ENCODE measurements at places on chromosomes 12 and 14.

GRCh38 chr12:132477017-132477702 lies 12.8 kb upstream of the FBRSL1 start:
- DNase-seq, result no peak

DNA sequence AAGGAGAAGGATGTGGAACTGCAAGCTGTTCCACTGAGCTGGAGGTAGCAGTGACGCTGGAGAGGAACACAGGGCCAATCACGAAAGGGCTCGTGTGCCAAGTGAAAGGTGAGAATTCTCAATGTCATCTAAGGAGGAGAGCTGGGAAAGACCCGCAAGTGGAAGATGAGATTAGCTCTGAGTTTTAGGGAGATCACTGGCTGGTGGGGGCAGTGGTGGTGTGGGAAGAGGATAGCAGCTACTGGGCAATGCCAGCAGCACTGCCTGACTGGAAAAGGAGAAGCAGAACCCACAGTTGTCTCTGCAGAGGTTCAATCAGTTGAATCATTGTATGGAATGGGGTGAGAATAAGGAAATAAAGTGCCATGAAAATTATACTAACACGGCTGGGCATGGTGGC lies 27.8 kb downstream of the SLC25A47 start:
- DNase-seq, result no peak

DNA sequence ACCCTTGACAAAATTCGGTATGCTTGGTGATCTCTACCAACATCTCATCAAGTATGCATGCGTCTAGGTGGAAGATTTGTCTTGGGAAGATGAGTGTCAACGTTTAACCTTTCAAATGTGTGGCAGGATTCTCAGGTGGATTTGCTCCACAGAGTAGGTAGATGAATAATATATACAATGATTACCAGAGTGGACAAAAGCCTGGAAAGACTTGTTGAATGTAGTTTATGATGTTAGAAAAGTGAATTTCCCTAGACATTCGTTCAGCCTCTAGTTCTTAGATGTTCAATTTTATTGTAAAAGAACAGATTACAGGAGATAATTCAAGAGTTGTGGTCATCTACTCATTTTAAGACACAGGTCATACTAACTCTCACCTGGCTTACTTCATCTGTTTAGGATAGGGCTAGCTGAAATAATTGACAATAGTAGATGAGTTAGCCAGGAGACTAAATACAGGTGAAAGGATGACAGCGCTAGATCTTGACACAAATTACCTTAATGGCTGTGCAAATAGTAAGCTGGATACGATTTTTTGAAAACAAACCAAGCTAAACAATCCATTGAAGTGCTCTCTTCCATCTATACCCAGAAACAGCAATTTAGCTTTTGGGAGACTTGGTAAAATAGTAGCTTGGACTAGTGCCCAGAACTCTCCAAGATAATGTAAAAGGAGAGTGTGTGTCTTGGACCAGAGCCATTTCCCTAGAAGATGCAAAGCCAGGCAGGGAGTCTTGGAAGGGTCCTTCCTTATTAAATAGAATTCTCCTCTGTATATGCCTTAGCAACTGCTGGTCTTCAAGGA lies 168.0 kb downstream of the DACT1 start:
- no peak for DNase-seq

DNA sequence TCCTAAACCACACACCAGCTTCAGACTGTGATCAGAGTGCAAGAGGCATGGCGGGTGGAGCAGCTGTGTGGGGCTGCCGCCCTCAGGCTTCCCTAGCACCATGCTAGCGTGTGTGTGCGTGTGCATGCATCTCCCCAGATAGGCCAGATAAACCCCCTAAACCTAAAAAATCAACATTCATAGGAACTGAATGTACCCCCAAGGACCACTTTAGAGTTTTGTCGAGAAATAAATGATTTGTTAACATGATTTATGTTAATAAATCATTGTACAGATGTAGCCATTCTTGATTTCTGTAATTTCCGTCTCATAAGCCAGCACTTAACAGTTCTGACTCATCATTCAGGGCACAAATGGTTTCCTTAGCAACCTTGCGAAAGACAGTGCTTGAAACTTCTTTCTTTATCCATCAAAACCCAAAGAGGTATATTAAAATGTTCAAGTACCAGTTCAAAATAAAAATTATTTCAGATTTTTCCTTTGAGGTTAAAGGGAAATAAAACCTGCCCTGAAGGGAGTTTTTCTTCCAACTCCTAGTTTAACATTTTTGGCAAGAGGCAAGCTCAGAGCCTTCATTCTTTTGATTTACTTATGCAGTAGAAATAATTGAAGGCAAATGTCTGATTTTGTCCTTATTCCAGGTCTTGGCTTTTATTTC lies 206.2 kb upstream of the RGS6 start:
- DNase-seq, result no peak

DNA sequence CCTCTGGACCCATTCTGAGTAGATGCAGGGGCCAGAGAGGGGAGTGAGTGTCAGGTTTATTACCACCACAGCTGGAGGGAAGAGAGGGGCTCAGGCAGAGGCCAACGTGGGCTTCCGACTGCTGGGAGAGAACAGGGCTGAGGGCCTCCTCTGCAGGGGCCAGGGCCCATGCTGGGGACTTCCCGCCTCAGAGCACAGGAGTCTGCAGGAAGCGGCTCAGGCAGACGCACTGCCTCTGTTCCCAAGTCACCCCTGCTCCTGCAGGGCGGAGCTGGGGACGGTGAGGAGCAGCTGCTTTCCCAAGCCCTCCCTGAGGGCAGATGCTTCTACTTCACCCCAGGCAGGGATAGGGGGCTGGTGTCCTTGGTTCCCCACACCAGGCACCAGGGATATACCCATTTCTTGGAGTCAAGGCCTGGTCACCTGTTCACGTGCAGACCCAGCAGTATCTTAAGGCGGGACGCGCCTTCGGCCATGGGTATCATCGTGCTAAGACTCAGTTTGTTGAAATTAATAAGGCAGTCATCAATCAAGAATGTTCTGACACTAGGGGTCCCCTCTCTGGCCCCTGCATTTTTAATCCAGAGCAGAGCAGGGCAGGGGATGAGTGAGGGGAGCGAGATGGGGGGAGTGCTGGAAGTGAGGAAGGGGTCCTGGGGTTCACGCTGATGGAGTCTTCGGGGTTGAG lies 100.0 kb downstream of the PIWIL1 start:
- no peak for DNase-seq

- no peak for DNase-seq
These were observed 8.3 kb downstream of the SLC4A8 start for GRCh38 chr12:51432921-51433320.

DNA sequence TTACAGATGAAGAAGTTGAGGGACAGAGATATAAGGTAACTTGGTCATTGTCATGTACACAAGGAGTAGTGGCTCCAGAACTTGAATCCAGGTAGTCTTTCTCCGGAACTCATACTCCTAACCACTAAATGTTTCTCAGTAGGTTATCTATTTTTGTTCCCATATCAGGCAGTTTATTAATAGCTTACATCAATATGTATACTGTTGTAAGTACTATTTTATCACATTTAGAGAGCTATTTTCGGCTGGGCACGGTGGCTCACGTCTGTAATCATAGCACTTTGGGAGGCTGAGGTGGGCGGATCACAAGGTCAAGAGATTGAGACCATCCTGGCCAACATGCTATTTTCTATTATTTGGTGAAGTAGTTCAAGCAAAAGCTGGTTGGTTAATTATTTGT lies 415.6 kb upstream of the FBXO33 start:
- DNase-seq, result no peak

DNA sequence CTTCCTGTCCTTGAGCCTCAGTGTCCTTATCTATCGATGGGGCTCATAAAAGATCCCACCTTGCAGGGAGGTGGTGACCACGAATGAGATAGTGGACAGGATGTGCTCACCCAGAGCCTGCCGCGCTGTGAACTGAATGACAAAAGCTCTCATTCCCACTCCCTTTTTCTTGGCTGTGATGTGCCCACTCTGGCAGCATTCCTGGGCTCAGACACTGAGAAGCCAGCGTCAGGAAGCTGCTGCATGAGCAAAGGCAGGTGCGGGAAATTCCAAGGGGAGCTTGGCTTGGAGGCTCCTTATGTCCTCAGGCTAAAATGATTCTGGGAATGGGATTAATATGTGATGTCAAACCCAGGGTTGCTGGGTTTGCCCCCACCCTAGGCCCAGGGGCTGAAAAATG lies 61.6 kb downstream of the EFCAB11 start:
- no peak for DNase-seq
